Pulmonary artery endothelial cell (primary cell): ENCODE measurements at places on chromosomes 6 and 20. TPM values are rescaled to one million over a fixed set of nuclear protein-coding genes. Genes with fewer than 3 reads are reported as not detected.

Gene PACSIN1
- not detected in 2 replicates for total RNA-seq

- no peak for DNase-seq
These were observed 118.0 kb upstream of the IRAK1BP1 start for GRCh38 chr6:78749326-78749725.

GRCh38 chr6:167532410-167533288, 207.8 kb downstream of the TTLL2 start:
- no peak for DNase-seq

- no peak for DNase-seq
These were observed 33.3 kb upstream of the ECHDC1 start for GRCh38 chr6:127376685-127377084.

DNA sequence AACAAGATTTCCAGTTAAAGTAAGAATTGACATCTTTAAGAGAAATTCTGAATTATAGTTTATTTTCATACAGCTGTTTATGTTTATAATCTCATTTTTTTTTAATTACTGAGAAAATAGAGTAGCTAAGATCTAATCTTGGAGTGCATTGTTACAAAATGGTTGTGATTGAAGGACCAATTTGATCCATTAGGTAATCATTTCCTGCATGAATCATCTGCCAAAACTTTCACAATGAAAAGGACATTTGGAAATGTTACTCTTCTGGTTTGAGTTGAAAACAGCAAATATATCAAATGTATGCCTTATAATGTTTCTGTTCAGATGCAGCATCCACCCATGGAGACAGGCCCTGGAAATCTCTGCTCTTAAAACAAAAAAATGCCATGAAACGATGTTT, 19.0 kb downstream of the TUBB2A start:
- no peak for DNase-seq

- DNase-seq = no peak
These were observed 101.5 kb downstream of the POPDC3 start for GRCh38 chr6:105078386-105078708.

DNA sequence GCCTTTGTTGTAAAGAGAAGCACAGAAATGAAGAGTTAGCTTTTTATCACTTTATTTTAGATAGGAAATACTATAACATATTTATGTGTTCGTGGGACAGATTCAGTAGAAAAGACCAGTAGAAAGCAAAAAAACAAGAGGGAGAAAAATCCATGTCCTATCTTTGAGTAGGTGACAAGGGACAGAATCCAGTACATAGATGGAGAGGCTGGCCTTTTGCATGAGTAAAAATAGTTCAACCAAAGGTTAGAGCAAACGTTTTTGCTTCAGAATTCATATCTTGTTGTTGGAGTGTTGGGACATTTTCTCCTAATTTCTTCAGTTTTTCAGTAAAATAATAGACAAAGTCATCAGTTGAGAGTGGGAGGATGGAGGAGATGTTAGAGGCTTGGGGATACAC, 19.6 kb upstream of the FAM83B start:
- no peak for DNase-seq
